GM23338 (cell line): ENCODE measurements at places on chromosomes 12 and 14.
A peak's percentile ranks its signal among the peaks of the same experiment; 100 is the strongest.

DNA sequence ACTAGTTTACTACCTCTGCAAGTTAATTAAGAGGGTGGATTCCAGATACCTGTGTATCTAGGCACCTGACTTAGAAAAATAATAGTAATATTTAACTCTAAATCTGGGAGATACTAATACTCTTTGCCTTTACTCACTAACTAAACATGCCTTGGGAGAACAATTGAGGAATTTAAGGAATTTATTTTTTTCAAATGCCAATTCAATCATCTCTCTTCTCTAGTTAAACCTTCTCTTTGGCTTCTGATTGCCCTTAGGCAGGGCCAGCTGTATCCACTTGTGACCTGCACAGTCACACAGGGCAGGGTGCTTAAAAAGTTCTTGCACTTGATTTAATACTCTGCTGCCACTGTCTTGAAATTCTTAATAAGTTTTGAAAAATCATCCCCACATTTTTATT is 142.4 kb downstream of the PLCZ1 start:
- DNase-seq, result peak; percentile 29

DNA sequence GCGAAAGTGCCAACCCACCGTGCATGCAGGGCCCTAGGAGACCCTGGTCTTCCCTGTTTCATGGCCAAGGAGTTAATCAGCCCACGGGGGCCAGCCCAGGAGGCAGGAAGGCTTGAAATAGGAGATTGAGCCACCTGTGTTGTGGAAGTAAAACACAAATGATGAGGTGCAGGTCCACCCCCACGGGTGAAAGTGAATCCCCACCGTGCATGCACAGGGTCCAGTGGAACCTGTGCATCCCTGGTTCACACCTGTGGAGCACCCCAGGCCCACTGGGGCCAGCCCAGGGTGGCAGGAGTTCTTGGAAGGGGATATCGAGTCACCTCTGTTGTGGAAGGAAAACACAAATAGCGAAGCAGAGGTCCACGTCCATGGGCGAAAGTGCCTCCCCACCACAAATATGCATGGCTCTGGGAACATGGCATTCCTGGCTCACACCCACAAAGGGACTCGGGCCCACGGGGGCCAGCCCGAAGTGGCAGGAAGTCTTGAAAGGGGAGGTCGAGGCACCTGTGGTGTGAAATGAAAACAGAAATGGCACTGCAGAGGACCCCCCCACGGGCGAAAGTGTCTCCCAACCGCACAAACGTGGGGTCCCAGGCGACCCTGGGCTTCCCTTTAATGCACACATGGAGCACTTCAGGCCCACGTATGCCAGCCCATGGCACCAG is 381.5 kb downstream of the ALG10 start:
- no peak for DNase-seq

DNA sequence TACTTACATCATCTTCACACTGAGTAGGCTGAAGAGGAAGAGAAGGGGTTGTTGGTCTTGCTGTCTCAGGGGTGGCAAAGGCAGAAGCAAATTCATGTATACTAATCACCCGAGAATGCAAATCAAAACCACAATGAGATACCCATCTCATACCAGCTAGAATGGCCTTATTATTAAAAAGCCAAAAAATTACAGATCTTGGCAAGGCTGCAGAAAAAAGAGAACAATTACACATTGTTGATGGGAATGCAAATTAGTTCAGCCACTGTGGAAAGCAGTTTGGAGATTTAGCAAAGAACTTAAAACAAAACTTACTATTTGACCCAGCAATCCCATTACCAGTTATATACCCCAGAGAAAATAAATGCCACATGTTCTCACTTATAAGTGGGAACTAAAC is 154.9 kb downstream of the SEC23A start:
- no peak for DNase-seq

- no peak for DNase-seq
These were observed 15.1 kb upstream of the NGDN start for GRCh38 chr14:23454445-23454856.

- no peak for DNase-seq
These were observed 4.1 kb upstream of the PLEK2 start for GRCh38 chr14:67416085-67416484.

GRCh38 chr12:3132636-3133404 is 55.6 kb downstream of the TSPAN9 start:
- DNase-seq, result peak; percentile 68

DNA sequence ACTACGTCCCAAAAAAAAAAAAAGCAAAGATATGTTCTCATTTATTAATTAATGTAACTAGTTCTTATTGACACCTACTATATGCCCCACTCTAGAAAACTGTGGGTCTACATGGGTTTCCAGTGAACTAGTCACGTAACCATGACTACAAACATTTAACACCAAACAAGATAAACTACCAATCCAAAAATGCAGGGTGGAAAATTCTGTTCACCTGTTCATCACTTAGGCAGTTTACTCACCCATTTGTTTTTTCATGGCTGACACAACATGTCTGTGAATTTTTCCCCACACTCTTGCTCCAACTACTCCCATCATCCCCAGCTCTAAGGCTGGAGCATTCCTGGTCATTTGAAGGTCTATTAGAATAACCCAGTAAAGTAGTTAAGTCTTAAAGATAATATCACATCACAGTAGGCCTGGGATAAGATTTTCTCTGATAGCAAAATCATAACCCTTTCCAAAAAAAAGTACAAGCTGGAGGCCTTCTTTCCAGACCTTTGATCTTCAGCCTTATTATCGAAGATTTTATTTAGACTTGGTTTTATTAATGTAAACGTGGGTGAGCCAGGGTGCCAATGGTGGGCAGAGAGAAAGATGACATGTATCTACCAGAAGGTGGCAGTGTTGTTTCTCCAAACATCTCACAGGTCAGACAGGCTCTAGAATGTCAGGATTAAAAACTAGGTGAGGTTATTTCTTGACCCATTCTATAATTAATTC is 61.6 kb upstream of the DAAM1 start:
- DNase-seq, result peak; percentile 76

DNA sequence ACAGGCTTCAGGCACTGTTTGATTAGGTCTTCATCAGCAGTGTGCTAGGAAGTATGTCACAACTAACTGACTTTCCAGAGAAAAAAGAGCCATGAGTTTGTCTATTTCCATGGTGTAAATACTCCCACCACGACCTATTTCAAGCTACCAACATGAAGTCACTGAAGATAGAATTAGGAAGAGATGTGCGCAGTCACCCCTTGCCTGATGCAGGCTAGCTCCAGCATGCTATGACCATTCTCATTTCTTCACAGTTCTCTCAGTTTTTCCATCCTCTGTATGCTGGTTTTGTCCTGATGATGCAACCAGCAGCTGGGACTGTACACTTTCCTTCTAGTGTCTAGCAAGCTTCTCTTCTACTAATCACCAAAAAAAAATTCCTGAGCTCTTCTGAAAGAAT is 191.6 kb upstream of the NUDT4 start:
- DNase-seq, result no peak

DNA sequence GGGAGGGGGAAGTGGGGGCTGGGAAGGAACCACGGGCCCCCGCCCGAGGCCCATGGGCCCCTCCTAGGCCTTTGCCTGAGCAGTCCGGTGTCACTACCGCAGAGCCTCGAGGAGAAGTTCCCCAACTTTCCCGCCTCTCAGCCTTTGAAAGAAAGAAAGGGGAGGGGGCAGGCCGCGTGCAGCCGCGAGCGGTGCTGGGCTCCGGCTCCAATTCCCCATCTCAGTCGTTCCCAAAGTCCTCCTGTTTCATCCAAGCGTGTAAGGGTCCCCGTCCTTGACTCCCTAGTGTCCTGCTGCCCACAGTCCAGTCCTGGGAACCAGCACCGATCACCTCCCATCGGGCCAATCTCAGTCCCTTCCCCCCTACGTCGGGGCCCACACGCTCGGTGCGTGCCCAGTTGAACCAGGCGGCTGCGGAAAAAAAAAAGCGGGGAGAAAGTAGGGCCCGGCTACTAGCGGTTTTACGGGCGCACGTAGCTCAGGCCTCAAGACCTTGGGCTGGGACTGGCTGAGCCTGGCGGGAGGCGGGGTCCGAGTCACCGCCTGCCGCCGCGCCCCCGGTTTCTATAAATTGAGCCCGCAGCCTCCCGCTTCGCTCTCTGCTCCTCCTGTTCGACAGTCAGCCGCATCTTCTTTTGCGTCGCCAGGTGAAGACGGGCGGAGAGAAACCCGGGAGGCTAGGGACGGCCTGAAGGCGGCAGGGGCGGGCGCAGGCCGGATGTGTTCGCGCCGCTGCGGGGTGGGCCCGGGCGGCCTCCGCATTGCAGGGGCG is at the start of gene GAPDH:
Gene GAPDH, plus strand, starts transcription at position 595 of the 772 bp plus-strand sequence. CDS start 316 bp downstream, outside the sequence.
- DNase-seq, result peak; percentile 98

GRCh38 chr12:90499795-90500194 is 455.2 kb downstream of the CCER1 start:
- DNase-seq, result no peak

GRCh38 chr12:109250523-109250922 is 58.6 kb downstream of the FOXN4 start:
- DNase-seq, result no peak

DNA sequence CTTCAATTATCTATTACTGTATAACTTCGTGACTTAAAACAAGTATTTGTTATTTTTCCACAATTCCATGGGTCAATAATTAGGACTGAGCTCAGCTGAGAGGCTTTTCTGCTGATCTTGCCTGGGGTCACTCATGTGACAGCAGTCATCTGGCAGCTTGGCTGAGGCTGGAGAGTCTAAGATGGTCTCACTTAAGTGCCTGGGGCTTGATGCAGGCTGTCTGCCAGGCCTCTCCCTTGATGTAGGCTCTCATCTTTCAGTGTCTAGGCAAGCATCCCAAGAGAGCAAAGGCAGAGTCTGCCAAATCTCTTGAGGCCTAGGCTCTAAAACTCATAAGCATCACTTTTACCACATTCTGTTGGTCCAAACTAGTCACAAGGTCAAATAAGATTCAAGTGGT is 93.2 kb downstream of the NKX2-1 start:
- DNase-seq, result no peak

DNA sequence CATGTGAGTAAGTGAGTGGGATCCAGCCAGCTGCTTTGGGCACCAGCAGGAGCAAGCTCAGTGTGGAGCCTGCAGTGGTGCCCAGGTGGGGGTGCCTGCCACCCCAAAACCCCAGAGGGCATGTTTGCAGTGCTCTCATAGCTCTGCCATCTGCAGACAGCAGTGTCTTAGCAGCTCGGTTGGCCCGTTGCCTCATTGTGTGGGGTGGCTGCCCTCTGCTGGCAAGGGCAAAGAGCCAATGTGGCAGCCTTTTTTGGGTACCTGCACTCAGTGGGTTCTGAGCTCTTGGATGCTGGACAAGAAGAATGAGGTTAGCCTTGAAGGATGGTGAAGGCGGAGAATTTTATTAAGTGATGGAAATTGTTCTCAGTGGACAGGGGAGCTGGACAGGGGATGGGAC is 52.3 kb downstream of the NEUROD4 start:
- peak; percentile 78 for DNase-seq

DNA sequence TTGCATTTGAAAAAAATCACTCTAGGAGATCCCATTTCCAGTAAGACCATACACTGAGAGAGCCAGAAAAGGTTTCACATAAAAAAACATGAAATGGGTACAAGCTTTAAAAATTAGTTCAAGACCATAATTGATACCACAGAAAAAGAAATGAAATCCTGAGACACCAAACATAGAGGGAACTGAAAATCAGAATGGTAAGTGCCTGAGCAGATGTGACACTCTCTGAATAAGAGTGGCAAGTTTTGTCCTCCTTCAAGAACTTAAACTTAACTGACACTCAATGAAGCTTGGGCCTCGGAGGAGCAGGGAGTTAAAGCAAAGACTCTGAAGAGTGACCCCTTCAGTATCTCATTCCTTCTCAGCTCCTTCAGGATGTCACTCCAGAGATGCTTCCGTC is 23.2 kb upstream of the PTGDR start:
- no peak for DNase-seq

DNA sequence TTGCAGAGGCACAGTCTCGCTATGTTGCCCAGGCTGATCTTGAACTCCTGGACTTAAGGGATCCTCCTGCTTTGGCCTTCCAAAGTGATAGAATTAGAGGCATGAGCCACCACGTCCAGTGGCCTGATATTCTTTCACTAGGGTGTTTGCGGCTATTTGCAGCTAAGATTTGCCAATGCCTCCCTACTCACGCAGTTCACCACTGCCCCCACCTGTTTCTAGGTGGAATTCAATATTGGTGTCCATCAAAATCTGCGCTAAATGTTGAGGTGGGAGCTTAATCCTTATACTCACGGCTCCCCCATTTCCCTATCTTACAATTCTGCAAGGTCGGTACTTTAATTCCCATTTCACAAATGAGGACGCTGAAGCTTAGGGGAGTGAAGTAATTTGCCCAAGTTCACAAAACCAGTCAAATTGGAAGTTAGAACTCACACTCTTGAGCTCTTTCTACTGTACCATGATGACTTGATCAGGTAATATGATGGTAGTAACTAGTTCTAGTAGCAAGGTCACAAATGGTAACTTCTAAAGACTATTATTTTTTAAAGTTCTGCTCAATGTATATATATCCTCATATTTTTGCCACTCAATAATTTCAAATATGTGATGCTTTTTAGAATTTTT is 22.1 kb upstream of the LRRC9 start:
- DNase-seq, result peak; percentile 76

DNA sequence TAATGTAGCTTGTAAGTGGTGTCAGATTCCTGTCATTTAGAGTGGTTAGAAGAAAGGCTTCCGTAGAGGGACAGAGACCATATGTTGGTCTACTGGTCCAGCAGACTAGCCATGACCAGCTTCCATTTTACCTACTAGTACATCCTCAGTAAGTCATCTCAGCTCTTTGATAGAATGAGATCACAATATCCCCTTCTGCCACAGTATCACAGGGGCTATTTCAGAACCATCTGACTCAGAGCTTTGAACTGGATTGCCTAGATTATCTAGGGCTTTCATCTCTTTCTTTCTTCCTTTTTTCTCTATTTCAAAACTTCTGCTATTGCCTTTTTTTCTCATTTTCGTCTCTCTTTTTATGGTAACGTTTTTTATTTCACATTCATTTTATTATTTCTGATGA is 4.7 kb downstream of the ZDHHC17 start:
- no peak for DNase-seq

DNA sequence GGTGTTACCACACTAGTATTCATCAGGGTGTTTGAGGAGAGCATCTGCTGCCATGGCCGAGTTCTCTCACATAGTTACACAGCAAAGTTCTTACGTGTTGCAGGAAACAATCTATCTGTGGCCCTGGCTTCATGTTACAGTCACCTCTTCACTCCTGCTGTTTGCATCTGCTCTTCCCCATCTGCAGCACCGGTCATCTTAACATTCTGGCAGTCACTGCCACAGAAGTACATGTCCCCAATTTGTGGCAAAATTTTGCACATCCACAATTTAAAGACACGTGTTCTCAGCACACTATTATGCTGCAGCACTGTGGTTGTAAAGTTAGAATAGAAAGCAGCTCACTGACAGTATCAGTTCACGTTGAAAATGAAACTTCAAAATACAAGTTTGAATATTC is 23.2 kb downstream of the MAPK1IP1L start:
- DNase-seq, result peak; percentile 18

GRCh38 chr14:55799508-55800095 is 219.6 kb downstream of the KTN1 start:
- DNase-seq, result no peak

DNA sequence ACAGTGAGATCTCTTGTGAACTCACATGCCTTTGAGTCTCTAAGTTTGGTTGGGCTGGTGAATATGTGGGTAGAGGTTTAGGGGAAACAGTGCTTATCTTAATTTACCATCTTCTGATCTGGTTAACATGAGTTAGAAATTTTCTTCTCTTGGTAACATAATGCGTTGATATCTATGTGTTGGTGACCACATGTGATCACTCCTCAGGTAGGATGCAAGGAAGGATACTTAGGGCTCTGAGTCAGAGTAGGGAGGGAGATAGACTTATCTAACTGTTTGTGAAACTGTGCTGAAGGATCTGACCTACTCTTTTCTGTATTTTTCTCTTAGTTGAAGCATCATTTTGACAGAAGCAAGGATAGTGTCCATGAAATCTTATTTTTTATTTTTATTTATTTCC is 23.1 kb downstream of the FAM234B start:
- no peak for DNase-seq
